ENCODE measurements at places on chromosomes 3 and 15.
A peak's percentile ranks its signal among the peaks of the same experiment; 100 is the strongest.

GRCh38 chr3:141402476-141403171 is 34.3 kb downstream of the ZBTB38 start:
- DNase-seq: peak; percentile 59

DNA sequence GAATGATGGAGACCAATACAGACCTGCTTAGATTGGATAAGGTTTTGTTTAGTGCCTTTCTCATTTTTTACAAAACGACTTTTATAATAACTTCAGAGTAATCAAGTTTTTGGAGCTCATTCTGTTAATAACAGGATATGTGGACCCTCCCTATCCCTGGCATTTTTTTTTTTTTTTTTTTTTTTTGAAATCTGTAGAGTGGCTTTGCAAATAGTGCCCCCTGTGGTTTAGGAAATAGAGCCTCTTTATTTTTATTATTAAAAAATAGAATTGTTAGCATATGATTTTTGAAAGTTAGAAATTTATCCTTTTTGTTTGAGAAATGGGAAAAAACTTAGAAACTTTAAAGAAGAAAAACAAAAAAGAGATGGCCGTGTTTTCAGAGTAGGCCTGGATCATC is 11.4 kb downstream of the SKIL start:
- DNase-seq: no peak

- no peak for DNase-seq
Observed at GRCh38 chr15:44058126-44058525, 136.9 kb downstream of the FRMD5 start.

- DNase-seq: no peak
Observed at GRCh38 chr15:62413786-62414185, 248.7 kb upstream of the C2CD4B start.

DNA sequence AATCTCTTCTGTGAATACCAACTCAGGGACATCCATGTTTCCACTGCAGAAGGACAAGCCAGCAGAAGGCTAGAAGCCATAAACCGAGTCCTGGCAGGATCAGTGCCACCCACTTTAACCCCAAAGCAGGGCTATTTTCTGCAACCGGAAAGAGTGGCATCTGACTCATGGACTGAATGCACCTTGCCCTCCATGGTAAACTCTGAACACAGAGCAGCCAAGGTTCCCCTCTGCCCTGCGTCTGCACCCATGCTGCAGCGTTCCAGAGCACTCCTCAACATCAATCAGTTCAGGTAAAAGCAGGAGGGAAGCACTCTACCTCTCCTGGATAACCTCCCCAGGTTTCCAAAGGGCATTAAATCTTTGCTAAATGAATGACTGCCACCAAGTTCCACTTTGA is 801 bp upstream of the NGRN start:
- DNase-seq: no peak

DNA sequence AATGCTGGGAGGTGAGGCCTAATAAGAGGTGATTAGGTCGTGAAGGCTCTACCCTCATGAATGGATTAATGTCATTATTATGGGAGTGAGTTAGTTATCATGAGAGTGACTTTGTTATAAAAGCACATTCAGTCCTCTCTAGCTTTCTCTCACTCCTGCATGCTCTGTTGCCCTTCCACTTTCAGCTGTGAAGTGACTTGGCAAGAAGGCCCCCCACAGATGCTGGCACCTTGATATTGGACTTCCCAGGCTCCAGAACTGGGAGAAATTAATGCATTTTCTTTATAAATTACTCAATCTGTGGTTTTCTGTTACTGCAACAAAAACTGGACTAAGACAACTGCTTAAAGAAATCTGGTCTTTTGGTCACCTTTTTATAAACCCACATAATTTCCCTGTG is 144.3 kb downstream of the FBN1 start:
- no peak for DNase-seq

GRCh38 chr3:179179256-179179655 is 31.1 kb downstream of the PIK3CA start:
- DNase-seq: no peak

- DNase-seq: no peak
Observed at GRCh38 chr15:101478701-101479341, 10.7 kb downstream of the PCSK6 start.

- peak; percentile 34 for DNase-seq
Observed at GRCh38 chr15:98083203-98083910, 122.9 kb downstream of the ARRDC4 start.

- DNase-seq: no peak
Observed at GRCh38 chr3:113141543-113141942, 69.8 kb upstream of the BOC start.

GRCh38 chr3:178277605-178278004 is 258.6 kb upstream of the KCNMB2 start:
- no peak for DNase-seq

GRCh38 chr3:51679318-51679717 is 8.3 kb downstream of the TEX264 start:
- no peak for DNase-seq

DNA sequence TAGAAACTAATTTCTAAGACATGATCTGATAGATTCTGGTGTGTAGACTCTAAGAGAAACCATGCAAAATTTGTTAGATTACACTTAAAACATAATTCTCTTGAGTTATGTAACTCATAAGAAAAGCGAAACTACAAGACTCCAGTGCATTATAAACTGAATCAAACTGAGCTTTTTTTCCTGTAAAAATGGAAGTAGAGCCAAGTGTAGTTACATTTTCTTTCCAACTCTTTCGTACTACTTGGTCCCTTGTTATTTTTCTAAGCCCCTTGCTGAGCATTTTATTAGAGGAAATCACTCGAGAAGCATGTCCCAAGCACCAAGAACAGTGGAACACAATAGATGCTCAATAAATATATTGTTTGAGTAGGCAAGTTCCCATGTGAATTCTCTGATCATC is 130.2 kb downstream of the GADL1 start:
- DNase-seq: no peak

GRCh38 chr3:23926736-23927135 is 9.8 kb downstream of the RPL15 start:
- DNase-seq: no peak

- no peak for DNase-seq
Observed at GRCh38 chr15:78507831-78508160, 419 bp downstream of the HYKK start.

DNA sequence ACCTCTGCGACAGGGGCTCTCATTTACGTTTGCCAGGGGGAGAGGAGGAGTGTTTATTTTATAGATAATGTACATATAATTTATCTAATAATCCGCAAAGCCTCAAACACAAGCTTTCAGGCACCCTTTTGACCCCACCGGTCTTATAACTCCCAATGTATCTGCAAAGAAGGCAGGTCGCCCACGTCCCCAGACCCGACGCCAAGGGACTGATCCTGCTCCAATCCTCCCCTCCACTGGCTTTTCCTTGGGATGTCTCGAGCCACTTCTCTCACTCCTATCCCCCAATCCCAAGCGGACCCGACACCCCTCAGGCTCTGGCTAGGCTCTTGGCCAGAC is 452 bp downstream of the DCP1A start:
- DNase-seq: no peak

- no peak for DNase-seq
Observed at GRCh38 chr3:76011121-76011520, 225.8 kb upstream of the ZNF717 start.

DNA sequence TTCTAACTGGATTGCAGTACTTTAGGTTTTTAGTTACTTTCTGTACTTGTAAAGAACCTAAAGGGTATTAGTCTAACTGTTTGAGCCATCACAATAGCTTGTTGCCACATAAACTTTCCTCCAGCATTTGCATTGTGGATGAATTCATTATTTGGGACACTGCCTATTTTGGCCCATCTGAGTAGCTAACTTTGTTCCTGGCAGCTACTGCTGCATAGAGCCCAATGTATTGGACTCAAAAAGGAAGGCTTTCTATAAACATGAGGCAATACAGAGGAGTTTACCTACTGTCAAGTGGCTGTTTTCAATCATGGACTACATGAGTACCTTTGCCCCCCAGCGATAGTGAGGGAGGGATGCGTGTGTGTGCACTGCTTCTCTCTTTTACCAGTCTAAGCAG is 1.9 kb downstream of the ROBO2 start:
- DNase-seq: no peak

Data from HEK293T (cell line).